H54 (cell line): ENCODE measurements at places on chromosomes 3 and 15.

DNA sequence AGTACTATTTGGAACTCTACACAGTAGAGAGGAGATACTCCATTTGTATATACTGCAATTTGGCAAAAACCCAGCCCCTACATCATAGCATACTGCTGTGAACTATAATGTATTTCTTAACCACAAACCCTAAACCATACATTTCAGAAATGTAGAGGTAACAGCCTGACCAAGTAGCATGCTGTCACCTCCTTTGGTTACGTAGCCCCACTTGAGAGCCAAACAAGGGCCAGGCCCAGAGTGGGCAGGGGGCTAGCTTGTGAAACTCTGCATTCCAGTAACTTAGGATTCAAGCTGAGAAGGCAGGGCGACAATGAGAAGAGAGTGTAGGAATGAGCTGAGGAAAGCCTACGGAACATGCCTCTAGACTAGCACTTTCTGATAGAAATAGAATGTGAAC, 135.8 kb downstream of the GREM1 start:
- DNase-seq, result no peak

DNA sequence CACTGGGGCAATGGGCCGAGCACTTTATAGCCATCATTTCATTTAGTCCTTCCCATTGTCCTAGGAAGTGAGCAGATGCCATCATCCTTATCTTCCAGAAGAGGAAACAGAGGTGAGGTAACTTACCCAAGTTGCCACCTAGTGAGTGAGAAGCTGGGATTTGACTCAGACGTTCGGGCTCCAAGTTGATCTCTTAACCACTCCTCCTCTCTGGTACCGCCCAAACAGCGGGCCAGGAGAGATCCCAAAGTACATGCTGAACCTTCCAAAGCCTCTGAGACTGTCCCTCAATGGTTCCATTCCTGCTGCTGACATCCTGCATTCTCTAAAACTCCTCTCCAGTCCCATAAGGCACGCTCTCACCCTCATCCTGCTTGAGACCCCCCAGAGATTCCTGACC, 56.2 kb downstream of the EXOG start:
- no peak for DNase-seq

DNA sequence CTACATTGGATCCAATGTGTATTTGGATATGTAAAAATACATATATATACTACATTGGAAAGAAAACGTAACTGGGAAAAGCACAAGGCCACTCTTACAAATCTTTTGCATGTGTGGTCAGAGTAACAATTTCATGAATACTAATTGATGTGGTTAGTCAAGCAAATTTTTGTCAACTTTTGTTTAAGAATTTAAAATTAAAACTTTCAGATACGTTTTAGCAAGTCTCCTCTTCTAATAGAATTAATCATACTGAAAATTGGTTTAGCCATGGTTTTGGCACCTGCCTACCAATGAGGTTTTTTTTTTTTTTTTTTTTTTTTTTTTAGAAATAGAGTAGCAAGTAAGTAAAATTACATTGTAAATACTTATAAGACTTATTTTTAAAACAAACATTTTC, 153.0 kb upstream of the CGNL1 start:
- DNase-seq, result no peak

GRCh38 chr3:96734273-96735009, 80.0 kb upstream of the EPHA6 start:
- DNase-seq, result no peak

GRCh38 chr3:76731471-76731870, 308.4 kb upstream of the ROBO2 start:
- DNase-seq, result no peak

GRCh38 chr3:157573780-157574378, 70.7 kb upstream of the VEPH1 start:
- no peak for DNase-seq

GRCh38 chr3:147669077-147669476, 259.9 kb downstream of the ZIC1 start:
- DNase-seq, result no peak

DNA sequence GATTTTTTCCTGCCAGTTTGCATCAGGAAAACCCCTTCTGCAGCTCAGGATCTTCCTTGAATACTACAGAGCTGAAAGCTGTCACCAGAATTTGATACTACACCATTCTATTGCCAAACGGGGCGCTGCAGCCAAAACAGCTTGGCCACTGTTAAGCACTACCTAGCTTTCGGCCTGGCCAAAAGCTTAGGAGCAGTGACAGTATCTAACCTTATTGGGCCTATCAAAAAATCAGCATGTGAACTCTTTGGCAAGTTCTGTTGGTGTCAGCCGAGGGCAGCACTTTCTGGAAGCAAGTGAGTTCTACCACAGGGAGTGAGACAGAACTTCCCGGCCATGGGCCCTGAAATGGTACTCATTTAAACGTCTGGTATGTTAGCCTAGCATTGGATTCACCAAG, 16.1 kb upstream of the GYG1 start:
- DNase-seq, result no peak

- no peak for DNase-seq
Observed at GRCh38 chr3:113285226-113285625, 73.9 kb downstream of the BOC start.

- peak; percentile 72 for DNase-seq
Observed at GRCh38 chr3:169668957-169669741, 5.6 kb upstream of the MECOM start.

DNA sequence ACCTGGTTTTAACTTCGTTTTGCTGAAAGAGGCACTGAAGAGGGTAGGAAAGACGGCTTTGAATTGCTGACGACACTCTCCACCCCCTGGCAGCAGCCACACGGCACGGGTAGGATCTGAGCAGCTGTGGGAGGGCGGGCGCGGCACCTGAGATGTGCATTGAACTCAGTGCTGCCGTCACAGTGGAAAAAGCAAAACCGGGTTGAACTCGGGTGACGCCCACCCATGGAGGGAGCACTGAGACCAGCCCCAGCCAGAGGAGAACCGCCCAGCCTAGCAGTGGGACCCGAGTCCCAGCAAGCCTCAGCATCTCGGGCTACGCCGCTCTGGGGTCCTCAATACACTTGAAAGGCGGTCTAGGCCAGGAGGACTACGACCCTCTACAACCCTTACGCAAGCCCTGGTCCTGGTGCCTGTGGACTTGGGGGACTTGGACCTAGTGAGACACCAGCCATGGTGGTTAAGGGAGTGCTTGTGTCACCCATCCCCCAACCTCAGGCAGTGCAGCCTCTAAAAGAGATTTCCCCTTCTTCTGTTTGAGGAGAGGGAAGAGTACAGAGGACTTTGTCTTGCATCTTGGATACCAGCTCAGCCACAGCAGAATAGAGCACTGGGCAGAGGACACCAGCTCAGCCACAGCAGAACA, 50.0 kb upstream of the RPL35A start:
- no peak for DNase-seq

DNA sequence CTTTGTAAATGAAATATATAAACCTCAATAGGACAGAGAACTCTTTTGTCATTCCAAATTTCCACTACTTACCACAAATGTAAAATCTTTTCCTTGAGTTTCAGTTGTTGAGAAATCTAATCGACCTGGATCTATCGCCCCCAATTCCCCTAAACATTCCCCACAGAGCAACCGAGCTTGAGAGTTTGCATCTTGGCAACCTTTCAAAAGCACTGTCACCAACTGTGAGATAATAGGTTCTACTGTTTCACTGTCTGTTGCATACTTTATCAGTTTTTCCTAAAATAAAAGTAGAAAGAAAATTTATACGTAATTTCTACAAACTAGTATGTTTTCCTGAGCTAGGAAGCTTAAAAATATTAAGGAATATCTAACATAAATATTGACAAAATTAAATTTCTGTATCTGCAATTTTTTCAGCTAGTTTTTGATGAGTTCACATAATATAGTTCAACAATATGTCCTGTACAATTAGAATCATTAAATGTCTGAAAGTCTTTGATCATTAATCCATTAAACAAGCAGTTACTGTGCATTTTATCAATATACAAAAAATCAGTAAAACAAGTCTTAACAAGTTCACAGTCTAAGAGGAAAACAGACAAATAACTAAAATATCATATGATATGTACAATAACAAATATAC, 54.5 kb downstream of the ATR start:
- no peak for DNase-seq

GRCh38 chr15:95032156-95032555, 800.8 kb downstream of the MCTP2 start:
- no peak for DNase-seq

DNA sequence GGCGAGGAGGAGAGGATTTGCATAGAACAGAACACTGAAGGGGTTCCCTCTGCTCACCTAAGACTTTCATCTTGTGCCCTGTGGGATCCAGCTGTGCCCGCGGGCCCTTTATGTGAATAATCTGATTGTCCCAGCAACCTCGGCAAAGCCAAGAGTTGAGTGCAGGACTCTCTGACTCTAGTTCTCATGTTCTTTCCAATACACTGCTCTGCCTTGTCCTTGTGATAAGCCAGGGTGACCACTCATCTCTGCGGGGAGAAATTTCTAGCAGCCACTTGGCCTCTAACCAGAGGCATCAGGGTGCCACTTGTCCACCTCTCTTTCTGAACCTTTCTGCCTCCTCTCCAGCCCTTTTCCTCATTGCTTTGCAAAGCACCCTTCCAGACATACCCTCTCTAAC, 31.8 kb downstream of the AQP9 start:
- DNase-seq, result no peak
